T follicular helper cell (primary cell): ENCODE measurements at places on chromosomes 5 and 9.

GRCh38 chr5:50415912-50416311, 25.2 kb downstream of the EMB start:
- DNase-seq: peak; percentile 12

GRCh38 chr9:96025995-96026602, 150.6 kb downstream of the ERCC6L2 start:
- no peak for DNase-seq

- no peak for DNase-seq
Observed at GRCh38 chr9:99134893-99135341, 30.0 kb downstream of the TGFBR1 start.

DNA sequence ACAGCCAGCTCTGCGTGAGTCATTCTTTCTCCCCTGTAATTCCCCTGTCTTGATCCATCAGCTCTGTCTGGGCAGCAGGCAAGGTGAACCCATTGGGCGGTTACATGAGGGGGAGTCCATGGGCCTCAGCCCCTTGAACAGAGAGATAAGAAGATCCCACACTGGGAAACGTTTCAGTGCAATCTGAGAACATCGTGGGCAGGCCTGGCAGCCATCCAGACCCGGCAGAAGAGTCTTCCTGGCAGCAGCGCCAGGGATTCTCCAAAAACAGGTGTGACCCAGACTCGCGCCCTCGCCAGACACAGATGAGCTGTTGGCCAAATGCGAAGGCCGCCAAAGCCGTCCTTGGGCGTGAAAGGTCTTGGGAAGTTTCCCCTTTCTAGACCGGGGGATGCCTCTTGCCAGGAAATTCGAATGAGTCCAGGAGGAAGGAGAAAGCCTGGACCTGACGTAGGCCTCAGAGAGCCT, 6.4 kb upstream of the SLC12A7 start:
- no peak for DNase-seq

DNA sequence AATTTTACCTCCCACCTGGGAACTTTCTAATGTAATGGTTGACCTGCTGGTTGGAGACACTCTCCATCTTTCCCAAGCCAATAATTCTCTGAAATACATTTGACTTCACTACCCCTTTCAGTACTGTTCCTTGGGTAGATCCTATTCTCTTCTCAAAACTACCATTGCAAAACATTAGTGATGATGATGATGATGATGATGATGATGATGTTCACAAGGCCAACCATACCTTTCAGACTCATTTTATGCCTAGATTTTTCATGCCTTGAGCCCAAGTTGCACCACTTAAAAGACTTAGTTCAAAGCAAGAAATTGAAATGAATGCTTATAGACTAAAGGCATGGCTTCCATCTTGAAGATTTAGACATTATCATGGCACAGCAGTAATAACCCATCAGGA, 1141.1 kb upstream of the DMAC1 start:
- no peak for DNase-seq

DNA sequence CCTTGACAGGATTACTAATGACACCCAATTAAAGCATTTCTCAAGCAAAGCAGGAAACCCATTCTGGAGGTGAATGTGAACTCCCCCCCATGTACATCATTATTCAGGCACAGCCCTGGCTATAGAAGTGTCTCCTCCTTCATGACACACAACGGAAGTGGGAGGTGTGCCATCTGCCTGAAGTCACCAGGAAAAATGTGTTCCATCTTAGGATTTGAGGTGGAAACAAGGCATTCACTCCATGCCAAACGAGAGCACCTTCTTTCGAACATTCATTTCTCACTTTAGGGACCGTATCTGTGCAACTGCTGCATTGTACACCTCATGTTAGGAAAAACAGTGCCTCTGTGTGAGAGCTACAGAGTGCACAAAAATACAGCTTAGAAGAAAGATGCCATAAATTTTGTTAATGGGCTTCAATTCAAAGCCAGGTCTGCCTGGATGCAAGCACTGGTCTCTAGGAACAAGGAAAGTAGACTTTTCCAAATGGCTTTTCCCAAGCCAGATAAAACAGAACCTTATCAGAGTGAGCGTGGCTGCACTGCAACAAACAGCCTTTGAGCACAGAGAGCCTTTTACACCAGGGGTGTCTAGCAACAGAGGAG, 19.4 kb downstream of the GOLM1 start:
- no peak for DNase-seq

DNA sequence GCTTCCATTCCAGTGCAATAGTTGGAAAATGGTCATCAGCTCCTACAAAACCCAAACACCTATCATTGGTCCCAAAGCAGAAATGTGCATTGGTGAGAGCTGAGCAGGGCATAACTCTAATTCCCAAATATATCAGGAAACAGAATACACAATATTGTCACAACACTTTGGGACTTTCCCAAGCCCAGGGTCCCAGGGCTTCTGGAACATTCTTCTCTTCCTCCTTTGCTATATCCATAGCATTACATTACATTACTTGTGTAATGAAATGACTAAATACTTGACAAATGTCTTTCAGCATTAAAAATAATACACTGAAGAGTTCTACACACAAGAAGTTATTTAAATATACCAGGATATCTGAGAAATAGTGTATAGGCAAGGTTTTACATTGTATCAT, 45.6 kb downstream of the LIX1 start:
- no peak for DNase-seq

DNA sequence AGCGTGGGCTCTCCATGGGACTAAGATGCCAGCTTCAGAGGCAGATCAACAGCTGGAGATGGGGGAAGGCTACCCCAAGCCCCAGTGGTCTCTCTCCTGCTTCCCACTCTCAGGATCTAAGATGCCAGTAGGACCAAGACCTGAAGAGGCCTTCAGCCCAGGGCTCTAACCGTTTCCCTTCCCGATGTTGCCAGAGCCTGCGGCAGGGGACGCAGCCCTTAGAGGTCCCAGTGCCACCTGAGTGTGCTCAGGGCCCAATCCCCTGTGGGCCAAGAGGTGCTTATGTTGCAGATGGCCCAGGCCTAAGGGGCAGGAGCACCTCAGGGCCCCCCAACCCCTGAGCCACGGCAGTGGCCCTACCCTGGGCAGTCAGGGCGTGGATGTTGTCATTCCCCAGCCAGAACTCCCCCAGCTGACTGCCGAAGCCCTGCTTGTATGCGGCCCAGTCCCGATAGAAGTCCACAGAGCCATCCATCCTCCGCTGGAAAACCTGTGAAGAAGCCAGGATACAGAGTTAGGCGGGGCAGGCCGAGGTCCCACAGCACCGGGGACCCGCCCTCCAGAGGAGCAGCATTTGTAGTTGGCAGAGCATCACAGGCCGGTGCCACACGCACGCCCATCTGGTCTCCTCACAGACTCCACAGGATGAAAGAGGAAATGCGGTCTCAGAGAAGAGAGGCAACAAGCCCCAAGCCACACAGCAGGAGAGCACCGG, 5.4 kb downstream of the FCN1 start:
- no peak for DNase-seq

DNA sequence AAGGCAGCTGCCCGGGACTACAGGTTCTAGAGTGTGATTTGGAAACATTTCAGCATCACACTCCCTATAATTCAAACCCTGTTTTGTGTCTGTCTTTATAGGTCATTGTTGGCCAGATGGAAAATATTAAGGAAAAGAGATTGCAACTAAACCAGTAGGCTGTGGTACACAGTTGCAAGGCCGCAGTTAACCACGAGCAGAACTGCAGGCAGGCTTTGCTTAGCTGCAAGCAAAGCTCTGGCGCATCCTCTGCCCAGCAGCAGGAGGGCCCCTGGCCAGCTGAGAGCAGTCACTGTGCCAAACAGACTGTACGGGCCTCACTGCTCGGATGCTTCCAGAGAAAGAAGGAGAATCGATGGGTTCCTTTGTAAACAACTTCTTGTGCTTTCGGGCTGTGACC, 204.5 kb downstream of the DENND1A start:
- DNase-seq: no peak

GRCh38 chr5:178389026-178389729, 156.6 kb upstream of the PHYKPL start:
- no peak for DNase-seq

- DNase-seq: no peak
Observed at GRCh38 chr5:157233515-157233914, 32.4 kb upstream of the CYFIP2 start.

DNA sequence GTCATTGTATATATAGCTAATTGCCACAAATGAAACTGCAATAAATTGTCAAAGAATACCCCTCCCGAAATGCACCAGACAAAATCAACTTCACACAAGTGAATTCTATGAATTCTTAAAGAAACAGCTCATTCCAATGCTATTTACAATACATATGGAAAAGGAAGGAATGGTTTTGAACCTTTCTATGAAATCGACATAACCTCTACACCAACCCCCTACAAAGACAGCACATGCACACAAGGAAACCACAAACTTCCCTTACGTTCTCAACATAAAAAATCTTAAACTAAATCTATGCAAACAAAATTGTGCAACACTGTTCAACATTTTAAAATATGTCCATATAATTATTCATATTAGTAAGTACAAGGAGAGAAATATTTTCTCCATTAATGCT, 39.2 kb downstream of the MARCHF11 start:
- no peak for DNase-seq

GRCh38 chr5:68258531-68258930, 43.0 kb downstream of the PIK3R1 start:
- DNase-seq: no peak

DNA sequence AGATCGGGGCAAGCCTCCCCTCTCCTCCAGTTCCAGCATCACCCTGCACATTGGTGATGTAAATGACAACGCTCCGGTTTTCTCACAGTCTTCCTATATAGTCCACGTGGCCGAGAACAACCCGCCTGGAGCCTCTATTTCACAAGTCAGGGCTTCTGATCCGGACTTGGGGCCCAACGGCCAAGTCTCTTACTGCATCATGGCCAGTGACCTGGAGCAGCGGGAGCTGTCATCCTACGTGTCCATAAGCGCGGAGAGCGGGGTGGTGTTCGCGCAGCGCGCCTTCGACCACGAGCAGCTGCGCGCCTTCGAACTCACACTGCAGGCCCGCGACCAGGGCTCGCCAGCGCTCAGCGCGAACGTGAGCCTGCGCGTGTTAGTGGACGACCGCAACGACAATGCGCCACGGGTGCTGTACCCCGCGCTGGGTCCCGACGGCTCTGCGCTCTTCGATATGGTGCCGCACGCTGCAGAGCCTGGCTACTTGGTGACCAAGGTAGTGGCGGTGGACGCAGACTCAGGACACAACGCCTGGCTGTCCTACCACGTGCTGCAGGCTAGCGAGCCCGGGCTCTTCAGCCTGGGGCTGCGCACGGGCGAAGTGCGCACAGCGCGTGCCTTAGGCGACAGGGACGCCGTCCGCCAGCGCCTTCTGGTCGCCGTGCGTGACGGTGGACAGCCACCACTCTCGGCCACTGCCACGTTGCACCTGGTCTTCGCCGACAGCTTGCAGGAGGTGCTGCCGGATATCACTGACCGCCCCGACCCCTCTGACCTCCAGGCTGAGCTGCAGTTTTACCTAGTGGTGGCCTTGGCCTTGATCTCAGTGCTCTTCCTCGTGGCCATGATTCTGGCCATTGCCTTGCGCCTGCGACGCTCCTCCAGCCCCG, 1.9 kb downstream of the PCDHGB4 start:
- no peak for DNase-seq

- DNase-seq: no peak
Observed at GRCh38 chr9:130833031-130833990, 1.7 kb upstream of the ABL1 start.

DNA sequence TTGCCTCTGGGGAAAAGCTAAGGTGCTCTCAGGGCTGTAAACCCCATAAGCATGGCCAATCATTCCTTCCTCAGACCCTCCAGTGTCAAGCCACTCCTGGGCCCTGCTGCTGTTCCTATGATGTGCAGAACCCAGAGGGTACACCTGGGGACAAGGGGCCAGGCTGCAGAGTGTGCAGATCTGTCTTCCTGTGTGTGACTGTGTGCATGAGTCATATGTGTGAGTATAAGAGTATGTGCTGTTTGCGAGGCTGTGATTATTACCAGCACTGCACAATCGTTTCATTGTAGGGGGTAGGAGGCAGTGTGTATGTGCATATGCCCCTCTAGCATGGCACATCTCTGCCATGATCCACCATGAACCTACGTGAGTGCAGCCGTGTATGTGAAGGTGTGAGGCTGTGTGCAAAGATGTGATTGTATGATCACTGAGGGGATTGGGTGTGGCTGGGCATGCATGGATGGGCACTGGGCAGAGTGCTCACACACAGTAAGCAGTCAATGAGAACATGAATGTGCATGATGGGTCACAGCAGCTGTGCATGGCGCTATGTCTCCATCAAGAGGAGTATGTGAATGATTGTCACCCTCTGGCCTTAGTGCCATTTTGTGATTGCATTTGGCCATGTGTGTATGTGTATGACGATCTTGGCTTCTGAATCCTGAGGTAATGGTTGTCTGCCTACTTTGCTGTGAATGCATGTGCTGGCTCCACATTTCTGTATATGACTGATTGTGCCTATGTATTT, 2.4 kb upstream of the OR1K1 start:
- DNase-seq: no peak

DNA sequence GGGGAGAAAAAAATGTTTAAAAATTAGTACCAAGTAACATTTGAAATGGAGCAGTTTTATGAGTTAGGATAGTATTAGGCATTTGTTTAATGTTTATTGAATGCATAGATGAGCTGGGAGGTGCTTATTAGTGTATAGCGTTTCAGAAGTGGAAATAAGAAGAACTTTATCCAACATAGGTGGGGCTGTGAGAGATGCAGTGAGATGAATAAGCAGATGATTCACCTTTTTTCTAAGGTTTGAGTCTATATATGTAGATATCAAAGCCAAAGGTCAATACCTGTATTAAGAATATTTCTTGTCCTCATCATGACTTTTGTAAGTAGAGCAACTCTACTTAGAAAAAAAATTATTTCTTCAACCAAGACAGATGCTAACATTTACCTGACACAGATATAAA, 54.6 kb upstream of the POU4F3 start:
- DNase-seq: no peak

GRCh38 chr9:124286292-124286931, 28.7 kb downstream of the NEK6 start:
- no peak for DNase-seq

- no peak for DNase-seq
Observed at GRCh38 chr5:116476897-116477537, 97.6 kb downstream of the SEMA6A start.

DNA sequence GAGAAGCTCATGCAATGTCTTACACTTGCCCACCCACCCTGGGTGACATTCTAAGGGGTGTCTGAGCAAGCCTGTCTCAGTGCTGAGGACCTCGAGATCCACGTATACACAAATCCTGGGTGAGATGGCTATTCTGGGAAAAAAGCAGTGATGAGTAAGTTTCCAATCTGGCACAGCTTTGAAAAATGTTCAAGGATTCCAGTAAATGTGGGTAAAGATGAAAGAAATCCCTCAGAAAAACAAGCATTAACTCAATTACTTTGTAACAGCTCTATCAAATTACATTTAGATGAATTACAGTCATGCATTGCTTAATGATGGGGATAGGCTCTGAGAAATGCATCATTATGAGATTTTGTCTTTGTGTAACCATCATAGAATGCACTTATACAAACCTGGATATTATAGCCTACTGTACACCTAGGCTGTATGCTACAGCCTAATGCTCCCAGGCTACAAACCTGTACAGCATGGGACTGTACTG, 26.9 kb downstream of the GOLM1 start:
- no peak for DNase-seq
